Suprapubic skin (tissue), 4 donors: ENCODE measurements at places on chromosomes 7 and 10.

DNA sequence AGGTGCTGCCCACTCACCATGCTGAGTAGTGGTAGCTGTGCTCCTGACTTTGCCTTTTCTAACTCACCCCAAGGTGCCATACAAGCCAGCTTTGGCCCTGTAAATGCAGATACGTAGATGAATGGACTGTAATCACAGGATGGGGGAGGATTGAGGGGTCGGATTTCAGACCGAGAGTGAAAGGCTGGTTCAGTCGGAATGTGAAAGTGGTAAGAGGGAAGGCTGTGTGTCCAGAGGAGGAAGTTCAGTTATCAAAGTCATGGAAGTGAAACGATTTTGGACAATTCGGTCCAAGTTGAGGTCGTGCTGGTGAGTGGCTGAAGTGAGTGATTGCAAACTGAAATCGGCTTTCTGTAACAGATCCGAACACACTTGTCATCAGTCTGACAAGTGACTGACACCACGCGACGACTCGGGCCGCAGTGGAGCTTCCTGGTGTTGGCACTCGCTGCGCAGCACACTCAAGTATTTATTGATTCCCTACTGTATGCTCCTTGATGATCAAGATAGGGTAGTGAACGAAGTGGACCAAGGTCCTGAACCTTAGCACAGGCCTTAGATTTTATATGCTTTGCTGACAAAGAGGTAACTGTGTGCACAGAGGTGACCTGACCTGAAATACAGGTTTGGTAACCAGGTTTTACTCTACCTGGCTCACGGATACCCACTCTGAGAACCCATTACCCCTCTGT is 10.5 kb downstream of the ZNF282 start:
- DNase-seq: no peak

DNA sequence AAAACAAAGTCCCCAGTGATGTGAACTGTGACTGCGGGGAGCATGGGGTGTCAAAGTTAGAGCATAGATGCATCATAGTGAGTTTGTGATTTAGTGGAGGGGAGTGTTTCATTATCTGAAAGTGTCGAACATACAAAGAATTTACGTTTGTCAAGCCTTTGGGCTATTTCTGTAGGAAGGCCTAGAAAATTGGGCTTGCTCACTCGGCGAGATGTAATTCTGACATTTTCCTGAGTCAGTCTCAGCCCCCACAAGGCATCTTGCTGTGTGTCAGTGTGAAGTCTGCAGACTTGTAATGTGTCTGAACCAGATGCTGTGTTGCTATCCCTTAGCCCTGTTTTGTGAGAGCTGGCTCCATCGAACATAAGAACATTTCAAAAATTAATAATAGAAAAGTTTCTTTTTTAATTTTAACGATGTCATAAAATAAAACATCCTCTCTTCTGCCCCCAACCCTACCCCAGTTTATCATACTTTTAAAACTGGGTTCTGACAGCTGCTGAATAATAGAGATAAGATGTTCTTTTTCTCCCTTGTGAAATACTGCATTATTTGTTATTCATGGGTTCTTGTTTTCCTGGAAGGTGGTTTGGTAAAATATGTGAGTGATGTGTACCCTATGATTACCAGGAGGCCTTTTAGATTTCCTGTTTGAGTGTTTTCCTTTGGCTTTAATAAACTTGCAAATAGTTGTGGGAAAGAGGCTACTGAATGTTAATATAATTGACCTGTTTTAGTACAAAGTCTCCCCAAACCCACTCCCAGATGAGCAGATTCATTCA is 207.4 kb downstream of the GPR158 start:
- no peak for DNase-seq

DNA sequence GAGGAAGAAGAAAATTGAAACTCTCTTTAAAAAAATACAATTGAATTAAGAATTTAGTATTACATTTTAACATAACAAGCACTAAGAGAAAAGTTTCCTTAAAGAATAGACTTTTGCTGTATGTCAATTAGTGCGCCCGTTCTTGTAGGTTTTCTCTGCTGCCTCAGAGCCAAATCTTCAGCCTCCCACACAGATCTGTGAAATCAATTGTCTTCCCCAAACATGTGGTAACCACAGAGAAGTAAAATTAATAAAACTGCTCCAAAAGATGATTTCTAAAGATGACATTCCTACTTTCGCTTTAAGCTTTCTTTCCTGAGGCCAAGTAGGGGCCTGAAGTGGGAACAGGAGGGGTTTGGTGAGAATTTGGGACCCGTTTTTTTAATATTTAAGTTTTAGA is 113.2 kb upstream of the ADO start:
- no peak for DNase-seq

GRCh38 chr7:1234881-1235500 is 2.3 kb downstream of the UNCX start:
- peak; percentile 38 for DNase-seq

DNA sequence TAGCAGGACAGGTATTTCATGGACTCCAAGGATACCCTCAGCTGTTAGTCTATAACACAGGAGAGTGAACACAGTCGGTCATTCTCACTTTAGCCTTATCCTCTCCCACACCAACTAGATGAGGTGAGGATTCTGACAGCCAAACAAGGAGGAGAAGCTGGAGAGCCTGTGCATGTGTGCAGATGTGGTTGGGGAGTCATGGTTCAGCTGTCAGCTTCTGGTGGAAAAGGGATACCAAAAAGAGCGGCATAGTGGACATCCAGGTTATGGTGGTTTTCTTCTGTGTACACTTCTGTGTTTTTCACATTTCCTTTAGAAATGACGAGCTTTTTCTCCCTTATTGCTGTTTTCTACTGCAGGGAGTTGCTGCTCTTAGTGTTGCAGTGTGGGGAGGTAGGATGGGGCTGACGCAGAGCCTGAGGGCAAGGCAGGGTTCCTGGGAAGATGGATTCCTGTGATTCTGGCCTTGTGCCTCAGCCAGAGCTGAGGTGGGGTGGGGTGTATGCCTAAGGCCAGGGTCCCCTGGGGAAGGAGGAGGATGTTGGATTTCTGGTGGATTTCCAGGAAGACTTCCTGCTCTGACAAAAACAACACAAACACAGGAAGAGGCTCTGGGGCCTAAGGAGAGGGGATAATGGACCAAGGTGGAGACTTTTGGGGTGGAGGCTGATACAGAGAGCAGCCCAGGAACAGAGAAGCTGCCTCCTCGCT is 26.6 kb downstream of the PLAU start:
- no peak for DNase-seq

DNA sequence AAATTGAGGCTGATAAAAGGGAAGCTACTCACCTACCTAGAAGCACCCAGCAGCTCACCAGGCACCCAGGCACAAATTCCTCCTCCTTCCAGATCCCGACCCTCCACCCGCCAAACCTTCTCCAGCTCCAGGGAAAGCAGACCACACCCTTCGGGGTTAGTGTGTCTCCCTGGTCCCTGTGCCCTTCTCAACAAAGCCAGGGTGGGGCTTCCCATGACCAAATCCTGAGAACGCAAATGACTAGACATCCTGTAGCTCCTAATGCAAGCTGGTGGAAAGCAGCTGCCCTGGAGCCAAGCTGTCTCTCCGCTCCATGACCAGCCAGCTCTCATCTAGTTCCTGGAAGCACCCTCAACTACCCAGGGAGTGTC is 4.4 kb downstream of the TBX20 start:
- no peak for DNase-seq

GRCh38 chr7:116258734-116259133 is 48.4 kb downstream of the TES start:
- DNase-seq: no peak

DNA sequence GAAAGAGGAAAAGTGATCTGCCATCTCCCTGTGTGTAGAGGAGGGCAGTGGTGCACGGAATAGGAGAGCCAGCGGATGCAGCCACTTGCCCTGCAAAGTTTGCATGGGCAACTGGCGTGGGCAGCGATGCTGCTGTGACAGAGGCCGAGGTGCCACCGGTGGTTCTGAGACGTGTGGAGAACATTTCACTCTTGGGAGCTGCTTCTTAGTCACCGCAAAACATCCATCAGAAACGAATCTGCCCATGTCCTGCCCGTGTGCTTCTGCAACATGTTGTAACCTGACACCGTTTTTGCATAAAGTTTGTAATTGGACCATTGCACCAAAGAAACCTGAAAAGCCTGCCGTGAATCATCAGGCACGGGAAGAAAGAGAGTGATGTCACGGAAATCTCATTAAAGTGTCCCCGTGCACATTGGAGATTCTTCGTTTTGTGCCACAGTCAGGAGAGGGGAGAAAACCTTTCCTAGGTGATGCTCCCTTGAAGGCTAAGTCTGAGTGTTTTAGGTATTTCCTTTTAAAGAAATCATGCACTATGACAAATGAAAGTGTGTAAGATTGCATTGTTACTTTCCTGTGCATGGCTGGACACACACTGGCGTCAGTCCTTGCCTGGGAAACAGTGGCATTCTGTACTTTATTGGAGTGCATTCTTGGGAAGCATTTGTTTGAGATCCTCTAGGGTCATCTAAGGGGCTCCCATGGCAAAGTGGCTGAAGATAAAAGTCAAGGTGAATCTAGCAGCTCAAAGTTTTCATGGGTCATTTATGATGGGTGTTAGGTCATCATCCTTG is 302.6 kb downstream of the KLF6 start:
- DNase-seq: peak; percentile 81

DNA sequence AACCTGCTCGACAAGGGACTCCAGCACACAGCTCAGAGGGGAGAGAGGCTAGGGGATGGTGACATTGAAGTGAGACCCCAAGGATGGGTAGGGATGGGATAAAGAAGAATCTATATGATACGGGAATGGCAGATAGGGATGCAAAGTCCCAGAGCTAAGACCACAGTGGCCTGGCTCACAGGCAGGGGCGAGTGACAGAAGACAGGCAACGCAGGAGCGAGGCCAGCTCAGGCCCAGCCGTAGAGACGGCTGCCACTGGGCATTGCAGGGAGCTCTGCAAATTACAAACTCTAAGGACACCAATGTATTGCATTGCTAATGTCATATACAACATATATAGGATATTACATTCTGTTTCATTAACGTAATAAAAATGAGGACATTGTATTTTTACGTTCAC is 131.4 kb downstream of the TCERG1L start:
- DNase-seq: no peak

DNA sequence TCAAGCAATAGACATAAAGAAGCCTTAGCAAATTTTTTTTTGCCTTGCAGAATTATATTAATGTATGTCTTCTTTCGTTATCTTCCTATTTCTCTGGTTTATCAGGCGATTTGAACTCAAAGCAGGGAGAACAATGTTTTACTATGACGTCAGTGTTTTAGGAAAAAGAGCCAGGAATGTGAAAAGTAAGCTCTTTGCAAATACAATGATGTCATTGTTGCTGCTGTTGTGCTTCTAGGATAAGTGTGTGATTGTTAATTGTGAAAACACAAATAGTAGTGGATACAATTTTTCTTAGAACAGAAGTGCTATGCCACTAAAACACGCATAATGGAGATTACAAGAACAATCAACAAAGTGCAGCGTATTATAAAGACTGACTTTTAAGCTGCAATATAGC is 9.5 kb upstream of the AUTS2 start:
- DNase-seq: no peak

DNA sequence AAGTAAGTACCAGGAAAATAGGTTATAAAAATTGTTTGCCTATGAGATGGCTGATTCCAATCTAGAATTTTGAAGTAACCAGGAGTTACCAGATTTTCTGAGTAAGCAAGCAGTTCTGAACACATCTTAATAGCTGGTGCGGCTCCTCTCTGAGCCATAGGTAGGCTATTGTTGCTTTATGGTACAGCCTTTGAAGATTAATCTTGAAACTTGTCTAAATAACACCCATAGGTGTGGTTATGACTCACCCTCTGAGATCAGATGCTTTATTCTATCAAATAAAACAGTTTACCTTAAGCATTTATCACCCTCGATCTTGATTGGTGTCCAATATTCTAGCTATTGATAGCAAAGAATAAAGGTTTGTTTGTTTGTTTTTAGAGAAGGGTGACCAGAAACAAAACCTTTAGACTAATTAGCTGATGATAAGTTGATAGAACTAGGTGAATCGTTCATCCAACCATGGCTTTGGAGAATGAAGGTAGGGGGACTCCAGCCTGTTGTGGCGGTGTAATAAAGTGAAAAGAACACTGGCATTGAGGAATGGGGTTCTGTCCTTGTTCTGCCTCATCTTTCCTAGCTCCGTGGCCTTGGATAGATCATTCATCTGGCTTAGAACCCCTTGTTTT is 72.2 kb downstream of the VTI1A start:
- DNase-seq: no peak
